Activated CD8-positive, alpha-beta memory T cell treated with anti-CD3 and anti-CD28 coated beads for 1 hour (primary cell): ENCODE measurements at places on chromosomes 2 and 18.

DNA sequence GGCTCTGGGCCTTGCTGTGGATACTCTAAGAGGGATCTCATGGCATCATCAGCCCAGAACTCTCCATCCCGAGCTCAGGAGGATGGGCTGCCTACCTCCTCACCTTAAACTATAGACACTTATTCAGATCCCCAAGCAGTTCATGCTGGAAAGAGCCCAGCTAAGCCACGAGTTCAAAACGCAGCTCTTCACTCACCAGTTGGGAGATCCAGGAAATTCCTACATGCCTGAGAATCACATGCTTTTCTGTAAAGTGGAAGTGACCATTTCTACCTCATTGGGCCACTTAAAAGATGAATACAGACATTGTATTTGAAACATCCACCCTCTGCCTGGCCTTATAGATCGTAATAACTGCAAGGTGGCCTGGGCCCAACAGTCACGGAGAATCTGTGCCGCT lies 6.6 kb downstream of the ATOH8 start:
- DNase-seq = no peak

DNA sequence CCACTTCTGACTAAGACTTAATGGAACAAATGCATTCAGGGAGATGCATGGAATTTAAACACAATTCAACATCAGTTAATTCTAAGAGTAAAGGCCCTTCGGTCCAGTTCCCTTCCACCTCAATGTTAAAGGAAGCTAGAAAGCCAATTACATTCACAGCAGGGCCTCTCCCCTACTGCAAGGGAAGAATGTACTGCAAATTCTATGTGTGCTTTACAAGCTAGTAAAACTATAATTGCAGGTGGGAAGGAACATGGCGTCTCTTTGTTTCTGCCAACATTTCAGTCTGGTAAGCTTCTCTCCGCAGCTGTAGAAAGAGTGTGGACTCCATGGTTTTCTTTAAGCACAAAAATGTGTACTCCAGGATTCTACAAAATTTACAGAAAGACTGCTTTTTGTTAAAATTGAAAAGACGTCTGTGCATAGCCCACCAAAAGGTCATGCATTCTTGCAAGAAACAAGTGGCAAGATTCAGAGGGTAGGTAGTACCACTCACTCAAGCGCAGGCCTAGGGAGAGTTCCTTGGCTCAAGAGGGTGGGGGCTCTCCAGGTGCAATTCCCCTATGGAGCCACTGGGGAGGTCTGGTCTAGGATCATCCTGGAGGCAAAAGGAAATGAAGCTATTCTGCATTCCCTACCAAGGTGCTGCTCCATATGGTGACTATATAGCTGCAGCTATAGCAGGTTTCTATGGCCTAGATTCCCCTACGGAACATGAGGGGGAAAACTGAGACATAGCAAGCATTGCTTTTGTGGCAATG lies 127.0 kb upstream of the FZD5 start:
- DNase-seq = no peak

DNA sequence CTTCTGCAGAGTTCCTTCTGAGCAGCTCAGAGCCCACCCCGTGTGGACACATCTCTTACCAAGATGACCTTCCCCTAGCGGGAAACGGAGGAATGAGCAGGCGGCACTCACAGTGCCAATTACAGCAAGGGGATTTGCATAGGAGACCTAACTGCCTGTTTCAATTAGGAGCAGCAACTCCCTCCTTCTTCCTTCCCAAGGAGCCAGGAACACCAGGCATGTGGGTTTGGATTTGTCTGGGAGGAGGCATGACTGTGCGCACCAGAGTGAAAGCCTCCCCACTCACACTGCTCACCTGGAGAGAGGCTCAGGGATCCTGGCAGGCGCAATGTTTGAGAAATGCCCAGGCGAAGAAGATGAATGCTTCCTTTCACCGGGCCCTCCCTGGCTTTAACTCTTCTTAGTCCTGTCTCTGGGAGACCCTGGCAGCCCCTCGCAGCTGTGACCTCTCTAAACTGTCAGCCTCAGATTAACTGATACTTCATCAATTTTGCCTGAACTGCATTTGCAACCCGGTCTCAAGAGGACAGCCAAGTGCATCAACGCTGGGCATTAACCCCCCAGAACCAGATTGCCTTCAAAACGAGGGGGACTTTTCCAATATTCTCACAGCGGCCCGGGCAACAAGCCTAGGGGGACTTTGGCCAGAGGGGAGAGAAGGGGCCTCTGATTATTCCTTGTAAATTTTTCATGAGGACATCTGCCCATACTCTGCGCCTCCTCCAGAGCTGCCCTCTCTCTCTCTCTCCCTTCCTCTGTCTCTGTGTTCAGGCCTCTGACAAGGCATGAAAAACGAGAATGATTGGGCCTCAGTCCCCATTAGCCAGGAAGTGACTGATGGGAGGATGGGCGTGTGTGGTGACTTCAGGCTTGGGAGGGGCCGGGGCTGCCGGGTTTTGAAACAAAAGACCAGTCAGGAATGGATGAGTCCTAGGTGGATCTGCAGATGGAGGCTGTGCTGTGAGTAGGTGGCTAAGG lies 93.8 kb downstream of the CMPK2 start:
- no peak for DNase-seq

DNA sequence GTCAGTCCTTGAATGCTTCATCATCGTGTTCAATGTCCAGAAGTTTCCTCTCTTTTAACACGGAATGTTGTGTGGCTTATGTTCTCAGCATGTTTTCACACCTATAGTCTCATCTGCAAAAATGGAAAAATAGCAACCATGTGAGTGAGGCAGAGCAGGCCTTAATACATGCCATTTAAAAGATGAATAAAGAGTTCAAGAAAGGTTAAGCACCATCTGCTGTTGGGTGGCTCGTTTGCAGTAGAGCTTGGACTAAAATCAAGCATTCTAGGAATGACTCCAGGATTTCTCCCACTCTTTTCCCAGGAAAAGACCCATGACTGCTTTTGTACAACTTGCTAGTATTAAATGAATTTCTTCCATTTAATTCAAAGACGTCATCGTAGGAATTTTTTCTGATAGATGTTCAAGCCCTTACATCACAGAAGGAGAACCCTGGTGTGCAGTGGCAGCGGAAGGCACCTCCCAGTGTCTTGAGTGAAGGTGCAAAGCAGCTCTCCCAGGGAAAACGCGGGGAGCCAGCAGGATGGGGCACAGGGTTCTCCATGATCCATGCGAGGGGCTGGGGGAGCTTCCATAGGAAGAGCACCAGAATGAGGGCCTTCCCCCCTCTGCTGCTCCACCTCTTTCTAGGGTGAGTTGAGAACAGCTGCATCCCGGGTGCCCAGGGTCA lies 9.6 kb downstream of the DCDC2C start:
- no peak for DNase-seq

GRCh38 chr18:45856531-45856930 lies 31.1 kb downstream of the SIGLEC15 start:
- no peak for DNase-seq

DNA sequence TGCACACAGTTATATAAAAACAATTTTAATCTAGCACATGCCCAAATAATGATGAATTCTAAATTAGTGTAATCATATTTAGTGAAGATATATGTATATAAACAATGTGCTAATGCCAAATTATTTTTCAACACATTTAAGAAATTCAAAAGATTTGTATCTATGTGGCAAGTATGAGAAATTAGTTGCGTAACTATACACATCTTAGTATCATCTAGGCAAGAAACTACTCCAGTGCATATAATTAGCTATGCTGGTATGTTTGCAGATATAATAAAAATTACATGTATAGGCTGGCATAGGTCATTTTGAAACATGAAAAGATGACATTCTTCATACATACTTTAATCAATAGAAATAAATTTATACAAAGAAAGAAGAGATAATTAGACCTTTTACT lies 252.0 kb upstream of the VWC2L start:
- DNase-seq = no peak

DNA sequence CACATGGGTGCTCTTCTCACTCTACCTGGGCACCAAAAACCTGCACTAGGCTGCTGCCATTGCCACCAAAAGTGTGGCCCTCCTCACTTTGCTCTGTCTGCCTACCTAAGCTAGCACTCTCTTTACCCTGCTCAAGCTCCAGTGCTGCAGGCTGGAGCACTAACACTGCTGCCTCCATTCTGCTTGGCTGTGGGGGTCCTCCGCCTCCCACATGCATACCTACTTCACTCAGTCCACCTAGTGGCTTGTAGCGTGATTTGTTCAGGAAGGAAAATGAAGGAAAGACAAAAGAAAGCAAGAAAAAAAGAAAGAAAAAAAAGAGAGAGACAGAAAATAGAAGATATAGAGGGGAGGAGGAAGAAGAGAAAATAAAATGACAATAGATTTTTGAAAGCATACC lies 1339.4 kb upstream of the CHAC2 start:
- no peak for DNase-seq

- no peak for DNase-seq
Observed at GRCh38 chr2:108958632-108959341, 30.2 kb downstream of the EDAR start.

DNA sequence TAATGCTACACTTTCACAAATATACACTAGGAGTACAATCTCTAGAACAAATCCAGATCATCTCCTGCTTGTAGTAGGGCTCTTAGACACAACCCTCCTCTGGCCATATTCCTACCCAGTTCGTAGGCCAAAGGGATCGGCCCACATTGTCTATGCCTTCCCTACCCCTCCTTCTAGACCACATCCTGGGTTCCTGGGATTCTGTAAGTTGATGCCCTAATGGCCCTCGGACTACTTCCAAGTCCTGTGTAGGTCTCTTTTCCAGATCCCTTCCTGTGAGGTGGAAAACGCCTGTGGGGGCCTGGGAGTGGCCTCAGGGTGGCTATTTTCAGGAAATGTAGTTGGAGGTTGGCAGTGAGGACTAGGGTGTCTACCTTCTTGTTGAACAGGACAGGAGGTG lies 289.7 kb downstream of the ZNF385B start:
- DNase-seq = no peak

DNA sequence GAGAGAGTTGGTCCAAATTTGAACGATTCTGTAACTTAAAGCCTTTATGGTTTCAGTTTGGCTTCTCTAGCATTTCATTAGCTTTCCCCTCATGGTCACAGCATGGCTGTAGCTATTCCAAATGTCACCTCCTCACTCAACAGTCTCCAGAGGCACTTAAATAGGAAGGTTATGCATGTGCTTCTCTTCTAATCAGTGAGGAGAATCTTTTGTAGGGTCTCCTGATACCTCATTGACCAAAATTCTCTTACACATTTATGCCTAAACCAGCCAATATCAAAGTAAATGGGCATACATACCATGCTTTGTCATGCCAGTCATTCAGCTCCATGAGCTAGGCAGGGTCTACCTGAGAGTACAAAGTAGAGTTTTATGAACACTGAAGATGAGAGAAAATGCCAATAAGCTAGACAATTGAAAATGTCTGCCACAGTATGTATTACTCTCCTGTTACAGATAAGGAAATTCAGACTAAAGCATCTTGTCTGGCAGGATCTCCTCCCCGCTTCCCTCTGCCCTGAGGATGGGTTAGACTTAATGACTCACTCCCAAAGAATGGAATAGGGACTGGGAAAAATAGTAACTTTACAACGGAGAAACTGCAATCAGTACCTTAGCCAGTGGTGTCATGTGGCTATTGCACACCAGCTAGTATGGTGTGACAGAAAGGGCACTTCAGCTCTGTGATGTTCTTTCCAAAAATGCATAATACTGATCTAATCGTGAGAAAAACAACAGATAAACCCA lies 15.4 kb downstream of the DSG2 start:
- DNase-seq = no peak

DNA sequence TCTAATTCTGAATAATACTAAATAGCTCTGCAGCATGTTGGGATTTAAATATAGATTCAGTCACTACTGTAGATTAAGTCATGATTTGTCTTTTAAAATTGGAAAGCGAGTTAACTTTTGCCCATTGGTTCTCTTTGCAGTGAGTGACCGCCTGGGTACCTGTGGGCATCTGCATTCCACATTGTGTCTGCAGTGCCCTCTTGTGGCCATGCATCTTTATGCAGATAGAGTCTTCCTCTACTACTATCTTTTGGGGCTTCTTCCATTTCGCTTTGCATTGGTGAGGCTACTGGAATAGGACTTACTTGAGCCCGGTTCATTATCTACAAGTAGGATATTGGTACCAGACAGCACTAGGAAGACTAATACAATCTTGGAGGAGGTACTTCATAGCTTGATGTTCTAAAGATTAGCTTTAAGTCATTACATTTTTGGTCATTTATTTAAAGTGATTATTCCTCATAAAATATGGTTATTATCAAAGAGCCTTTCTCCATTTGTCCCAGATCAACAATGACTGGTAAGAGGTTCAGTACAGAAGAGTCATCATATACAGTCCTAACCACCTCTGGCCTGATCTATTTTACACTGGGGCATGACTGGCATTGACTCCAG lies 203.0 kb downstream of the SOCS6 start:
- DNase-seq = no peak

DNA sequence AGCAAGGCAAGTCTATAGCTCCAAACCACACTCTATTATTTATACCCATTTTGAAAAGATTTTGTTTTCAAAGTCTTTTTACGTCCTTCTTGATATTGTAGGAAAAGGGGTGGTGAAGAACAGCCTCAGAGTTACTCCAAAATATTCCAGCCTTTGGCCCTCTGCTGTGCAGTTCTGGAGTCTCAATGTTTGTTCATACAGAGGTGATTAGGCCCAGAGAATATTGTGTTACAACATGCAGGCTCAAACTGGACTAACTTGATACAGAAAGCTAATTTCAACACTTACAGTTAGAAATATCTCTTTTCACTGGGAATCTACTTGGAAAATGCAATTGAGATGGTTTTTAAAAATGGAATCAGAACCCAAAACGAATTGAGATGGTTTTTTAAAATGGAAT lies 40.4 kb upstream of the SLC25A52 start:
- no peak for DNase-seq

DNA sequence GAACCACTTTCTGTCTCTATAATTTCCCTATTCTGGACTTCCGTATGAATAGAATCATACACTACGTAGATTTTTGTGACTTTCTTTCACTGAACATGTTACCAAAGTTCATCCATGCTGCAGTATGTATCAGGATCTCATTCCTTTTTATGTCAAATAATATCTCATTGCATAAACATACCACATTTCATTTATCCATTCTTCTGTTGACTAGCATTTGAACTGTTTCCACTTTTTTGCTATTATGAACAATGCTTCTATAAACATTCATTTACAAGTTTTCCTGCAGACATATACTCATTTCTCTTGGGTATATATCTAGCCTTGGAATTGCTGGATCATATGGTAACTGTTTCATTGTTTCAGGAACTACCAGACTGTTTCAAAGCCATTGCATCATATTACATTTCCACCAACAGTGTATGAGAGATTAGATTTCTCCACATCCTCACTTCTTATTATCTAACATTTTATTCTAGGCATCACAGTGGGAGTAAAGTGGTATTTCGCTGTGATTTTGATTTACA lies 186.2 kb downstream of the DYM start:
- no peak for DNase-seq
